ENCODE measurements at places on chromosomes 13 and 19. TPM values are rescaled to one million over a fixed set of nuclear protein-coding genes. Genes with fewer than 3 reads are reported as not detected.

DNA sequence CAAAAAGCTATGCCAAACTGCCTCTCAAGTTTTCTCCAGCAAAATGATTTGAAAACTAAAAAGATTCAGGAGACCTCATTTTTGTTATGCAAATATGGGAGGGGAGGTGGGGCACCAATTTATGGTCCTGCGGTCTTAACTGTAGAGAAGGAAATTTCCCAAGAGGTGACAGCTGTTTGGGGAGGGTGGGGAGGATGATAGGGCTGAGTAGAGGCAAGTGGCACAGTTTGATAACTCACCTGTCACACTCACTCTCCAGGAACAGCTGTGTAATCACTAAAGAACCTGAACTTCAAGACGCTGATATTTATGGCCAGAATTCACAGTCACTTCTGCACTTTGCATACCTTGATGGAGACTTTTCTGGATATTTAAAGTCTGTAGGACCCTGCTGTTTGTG, 232.9 kb upstream of the STARD13 start:
- no peak for DNase-seq

GRCh38 chr13:111937777-111938311, 129.1 kb upstream of the SOX1 start:
- DNase-seq: no peak

Gene NXNL1
- total RNA-seq: not detected

- DNase-seq: no peak
Observed at GRCh38 chr13:35129500-35129899, 187.4 kb downstream of the NBEA start.

DNA sequence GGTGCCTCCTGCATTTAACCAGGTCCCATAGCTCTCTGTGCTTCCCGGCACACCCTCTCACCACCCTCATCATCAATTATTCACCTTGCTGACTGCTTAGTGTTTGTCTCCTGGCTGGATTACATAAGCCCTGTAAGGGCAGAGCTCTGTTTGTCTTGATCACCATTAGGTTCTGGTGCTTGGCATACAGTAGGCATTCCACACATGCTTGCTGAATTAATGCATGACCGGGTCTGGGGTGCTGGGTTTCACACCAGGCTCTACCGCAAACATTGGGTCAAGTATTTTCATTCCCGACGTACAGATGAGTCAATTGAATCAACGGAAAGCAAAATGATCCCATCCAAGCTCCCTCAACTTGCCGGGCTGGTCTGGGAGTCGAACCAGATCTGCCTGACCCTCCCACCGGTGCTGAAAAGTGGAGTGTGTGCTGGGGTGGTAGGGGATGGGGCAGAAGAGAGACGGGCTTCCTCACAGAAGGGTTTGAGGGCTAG, 28.5 kb downstream of the VAV1 start:
- DNase-seq: peak; percentile 47

DNA sequence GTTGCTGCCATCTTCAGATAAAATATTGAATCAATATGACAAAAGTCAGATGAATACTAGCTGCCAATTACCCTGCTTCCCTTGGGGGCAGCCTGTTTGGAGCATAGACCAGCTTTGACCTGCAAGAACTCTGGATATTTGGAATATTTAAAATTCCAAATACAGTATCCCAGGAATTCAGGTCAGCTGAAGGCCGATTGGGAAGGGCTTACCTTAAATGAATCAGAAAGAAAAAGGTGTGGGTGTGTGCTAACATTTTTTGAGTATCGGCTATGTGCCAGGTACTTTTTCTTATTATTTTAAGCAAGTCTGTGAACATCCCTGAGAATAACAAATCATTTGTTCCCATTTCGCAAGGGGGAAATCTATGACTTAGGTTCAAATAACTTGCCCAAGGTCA, 1.8 kb upstream of the RUBCNL start:
- no peak for DNase-seq

Gene ZNF121
- total RNA-seq: 32.9 TPM

GRCh38 chr19:19552798-19553197, 14.7 kb downstream of the CILP2 start:
- DNase-seq: no peak

GRCh38 chr13:30159446-30159839, 147.9 kb downstream of the KATNAL1 start:
- no peak for DNase-seq
